Fibroblast of mammary gland (primary cell): ENCODE measurements at places on chromosomes 3 and 15.
A peak's percentile ranks its signal among the peaks of the same experiment; 100 is the strongest.

DNA sequence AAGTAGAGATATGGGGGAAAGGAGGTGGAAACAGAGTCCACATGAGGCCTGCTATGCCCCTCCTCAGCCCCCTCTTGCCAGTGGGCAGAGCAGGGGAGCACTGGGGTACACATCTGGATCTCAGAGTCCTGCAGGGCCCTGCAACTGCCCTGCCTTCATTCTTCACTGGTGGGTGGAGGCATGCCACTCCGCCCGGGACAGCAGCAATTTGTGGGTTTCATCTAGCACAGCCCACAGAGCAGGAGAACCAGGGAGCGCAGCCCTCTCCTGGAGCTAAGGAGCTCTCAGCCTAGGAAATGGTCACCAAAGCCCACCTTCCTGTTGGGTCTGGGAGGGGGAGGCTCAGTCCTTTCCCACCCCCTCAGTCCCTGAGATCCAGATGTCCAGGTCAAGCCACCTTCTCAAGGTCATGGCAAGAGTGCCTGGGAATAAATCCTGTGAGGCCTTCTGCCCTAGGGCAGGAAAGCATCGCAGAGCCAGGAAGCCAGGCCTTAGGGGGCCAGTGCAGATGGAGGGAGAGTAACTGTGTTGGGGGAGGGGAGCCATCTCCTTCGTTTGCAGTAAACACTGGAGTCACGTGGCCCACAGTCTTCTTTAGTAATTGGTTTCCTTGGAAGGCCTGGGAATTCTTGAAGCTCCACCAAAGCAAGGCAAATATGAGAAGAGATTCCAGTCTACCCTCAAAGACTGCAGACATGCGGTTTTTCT is 31.0 kb downstream of the ANP32A start:
- DNase-seq, result no peak

- DNase-seq, result peak; percentile 67
Observed at GRCh38 chr3:8970971-8971589, 7.8 kb upstream of the RAD18 start.

- no peak for DNase-seq
Observed at GRCh38 chr15:75346796-75347221, at the start of gene NEIL1. Gene NEIL1 (plus strand): TSS chr15:75347039. CDS start chr15:75348906, 1,867 bp downstream.

DNA sequence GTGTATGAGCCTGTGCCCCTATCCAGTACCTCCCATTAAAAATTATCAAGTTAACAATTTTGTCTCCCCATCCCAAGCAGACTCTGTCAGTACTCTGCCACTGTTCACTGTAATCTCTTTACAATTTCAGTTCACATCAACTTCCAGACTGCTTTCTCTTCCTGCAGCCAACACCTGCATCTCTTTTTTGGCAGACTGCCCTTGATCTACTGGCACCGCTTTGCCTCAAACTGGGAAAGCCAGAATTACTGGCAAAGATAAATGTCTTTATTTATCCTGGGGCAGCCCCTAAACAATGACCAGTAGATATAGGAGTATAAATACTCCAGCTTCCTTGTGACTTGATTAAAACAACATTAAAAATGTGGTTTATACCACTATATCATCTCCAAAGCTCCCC is 494.1 kb downstream of the ZNF385D start:
- DNase-seq, result no peak

- peak; percentile 87 for DNase-seq
Observed at GRCh38 chr3:52090131-52090932, 34.0 kb upstream of the DUSP7 start.

GRCh38 chr3:13792512-13793371 is 87.1 kb downstream of the WNT7A start:
- no peak for DNase-seq

GRCh38 chr15:72994534-72995177 is 57.6 kb upstream of the NEO1 start:
- no peak for DNase-seq

- DNase-seq, result no peak
Observed at GRCh38 chr3:81929697-81930096, 168.3 kb upstream of the GBE1 start.

DNA sequence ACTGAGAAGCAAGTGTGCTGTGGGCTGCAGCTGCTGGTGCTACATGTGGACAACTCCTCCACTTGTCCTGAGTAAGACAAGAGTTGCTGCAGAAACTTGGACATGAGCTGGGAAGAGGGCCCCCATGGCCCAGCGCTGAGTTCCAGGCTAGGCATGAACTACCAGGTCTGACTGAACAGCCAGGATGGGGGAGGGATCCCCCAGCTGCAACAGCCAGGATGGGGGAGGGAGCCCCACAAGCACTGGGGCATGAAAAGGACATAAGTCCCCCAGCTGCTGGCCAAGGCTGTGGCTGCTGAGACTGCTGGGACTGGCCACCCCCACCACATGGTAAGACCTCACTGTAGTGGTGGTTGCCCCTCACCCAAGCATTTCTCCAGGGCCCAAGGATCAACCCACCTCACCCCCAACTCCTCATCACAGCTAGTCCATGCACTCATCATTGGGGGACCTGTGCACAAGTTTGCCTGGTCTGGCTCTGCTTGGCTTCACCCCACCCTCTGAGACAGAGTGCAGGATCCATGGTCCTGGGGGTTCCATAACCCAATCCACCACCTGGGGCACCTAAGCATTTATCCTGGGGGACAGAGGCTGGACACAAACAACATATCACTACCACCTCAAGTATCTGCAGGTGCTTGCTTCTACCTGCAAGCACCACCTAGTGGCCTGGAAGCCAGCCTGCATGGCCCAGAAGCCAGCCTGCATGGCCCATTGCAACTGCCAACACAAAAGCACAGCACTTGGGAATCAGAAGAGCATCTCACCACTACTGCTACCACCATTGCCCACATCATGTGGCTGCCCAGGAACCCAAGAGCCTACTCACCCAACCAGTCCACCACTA is 84.5 kb upstream of the STT3B start:
- DNase-seq, result peak; percentile 23

- DNase-seq, result peak; percentile 54
Observed at GRCh38 chr3:130256821-130257340, 88.6 kb upstream of the COL6A5 start.

DNA sequence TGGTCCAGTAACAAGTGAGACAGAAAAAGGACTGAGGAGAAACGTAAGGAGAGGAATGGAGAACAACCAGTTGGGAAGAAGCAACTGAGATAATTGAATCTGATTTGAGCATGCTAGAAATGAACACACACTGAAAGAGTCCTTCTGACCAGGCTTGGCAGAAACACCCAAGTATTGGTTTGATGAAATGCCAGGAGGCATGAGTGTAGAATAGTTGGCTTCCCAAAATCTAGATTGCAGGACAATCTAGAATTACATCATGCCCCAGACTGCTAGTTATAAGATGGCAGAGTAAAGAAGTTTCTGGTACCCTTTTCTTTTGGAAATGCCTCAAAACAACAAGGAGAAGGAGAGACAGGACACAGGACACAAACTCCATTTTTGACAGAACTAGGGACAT is 189.7 kb upstream of the STT3B start:
- peak; percentile 59 for DNase-seq

DNA sequence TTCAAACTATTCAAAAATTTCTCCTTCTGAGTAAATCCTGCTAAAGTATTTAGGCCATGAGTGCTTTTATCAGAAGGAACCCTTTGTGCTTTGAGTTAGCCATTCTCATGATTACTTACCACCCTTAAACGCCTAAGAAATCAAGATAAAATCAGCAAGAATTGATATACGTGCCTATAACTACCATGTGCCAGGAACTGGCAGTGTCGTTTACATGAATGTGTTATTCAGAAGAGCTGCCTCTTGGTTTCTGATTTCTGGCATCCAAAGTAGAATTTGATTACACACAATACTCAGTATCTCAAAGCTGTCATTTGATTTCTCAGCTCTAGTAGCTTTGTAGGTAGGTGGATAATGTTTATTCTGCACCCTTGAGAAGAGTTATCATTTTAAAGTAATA is 351.3 kb upstream of the CCDC54 start:
- DNase-seq, result no peak

- no peak for DNase-seq
Observed at GRCh38 chr15:90497376-90497775, 32.3 kb upstream of the CRTC3 start.

DNA sequence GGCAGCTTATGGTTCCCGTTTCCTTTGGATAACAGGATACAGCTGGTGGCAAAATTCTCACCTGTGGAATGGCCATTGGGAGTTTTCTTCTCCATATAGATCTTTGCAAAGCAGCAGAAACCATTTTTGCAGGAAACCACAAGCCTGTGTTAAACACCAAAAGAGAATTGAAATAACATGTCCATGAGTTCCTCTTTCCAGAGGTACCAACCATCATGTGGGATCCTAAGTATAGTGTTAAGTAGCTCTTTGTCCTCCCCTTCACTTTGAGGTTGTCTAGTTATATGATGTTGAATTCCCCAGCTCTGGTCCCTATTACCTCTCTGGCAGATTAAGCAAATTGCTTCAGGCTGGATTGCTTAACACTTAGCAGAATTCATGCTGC is 94.9 kb downstream of the AKAP13 start:
- no peak for DNase-seq

GRCh38 chr3:117350371-117350770 is 640.8 kb downstream of the TUSC7 start:
- no peak for DNase-seq

GRCh38 chr3:134281912-134282658 is 31.4 kb upstream of the RYK start:
- DNase-seq, result no peak

DNA sequence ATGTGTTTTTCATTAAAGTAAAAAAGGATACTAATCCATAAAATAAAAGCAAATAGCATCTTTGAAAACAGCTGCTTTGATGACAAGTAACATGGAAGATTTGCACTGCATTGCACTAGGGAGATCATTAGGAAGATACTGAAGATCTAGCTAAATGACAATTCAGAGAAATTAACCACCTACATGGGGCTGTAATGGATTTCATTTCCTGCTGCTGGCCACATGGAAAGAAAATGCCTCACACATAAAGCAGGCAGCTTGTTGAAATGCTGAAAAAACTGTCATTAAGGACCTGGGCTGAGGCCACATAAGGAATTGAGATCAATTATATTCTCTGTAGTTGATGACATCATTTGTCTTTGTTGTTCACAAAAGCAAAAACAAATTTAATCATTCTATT is 94.1 kb downstream of the PYDC2 start:
- DNase-seq, result no peak

DNA sequence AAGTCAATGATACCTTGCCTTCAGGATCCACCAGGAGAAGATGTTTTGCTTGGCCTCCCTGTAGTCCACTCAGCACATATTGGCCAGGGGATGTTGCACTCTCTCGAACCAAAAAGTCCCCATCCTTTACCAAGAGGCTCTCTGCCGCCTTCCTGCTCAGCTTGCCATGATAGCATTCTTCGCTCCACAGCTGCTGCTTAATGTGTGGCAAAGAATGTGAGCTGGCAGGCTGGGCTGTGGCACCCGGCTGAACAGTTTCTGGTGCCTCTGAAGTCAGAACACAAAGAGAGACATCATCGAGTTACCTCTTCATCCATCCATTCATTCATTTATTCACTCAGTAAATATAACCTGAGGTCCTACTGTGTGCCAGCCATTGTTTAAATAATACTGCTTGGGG is 23.9 kb upstream of the CEP152 start:
- DNase-seq, result no peak

DNA sequence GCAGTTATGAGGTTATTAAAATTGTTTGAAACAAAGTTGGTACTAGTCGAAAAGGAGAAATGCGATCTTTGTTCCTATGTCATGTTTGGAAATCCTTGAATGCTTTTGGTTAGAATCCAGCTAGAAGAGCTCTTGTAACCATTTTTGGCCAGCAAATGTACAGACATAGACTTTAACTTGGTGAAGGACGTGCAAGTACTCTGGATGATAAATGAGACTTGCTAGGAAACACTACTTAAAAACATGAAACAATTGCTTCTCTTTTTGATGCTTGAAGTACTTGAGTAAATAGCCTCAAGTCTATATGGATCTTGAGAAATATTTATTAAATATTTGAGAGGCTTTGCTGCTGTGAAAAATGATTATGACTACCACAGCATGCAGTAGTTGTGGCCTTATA is 95.8 kb downstream of the CADM2 start:
- DNase-seq, result no peak

- DNase-seq, result no peak
Observed at GRCh38 chr15:27486683-27487647, 516.0 kb downstream of the GABRG3 start.

DNA sequence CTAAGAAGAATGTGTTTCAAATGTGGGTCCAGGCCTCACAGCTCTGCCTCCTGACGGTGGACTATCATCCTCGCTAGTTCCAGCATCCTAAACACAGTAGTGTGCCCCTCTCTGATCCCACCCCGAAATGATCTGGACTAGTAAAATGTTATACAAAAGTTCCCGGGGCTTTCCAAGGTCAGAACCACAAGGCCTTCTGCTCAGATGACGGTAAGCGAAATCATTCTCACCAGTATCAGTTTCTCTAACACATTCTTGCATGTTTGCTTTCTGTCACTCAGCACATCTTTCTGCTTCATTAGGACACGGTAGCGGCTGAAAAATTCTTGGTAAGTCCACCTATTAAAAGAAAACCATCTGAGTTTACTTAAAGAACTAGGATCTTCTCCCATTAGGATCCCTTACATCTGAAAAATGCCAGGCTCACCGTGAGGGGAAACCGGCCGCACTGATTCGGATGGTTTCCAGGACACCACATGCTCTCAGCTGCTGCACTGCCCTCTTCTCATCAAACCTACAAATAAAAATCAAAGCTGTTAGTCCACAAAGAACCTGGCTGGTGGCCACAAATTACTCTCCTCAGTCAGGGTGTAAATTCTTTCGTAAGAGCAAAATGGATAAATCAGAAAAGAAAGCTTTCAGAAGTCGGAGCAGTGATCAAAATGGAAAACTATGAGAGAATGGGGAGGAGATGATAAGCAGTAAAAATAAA is 83.9 kb upstream of the MYO5C start:
- no peak for DNase-seq

GRCh38 chr3:69683082-69683806 is 56.0 kb upstream of the MITF start:
- no peak for DNase-seq

GRCh38 chr15:74263466-74263865 is 27.3 kb downstream of the CCDC33 start:
- no peak for DNase-seq

DNA sequence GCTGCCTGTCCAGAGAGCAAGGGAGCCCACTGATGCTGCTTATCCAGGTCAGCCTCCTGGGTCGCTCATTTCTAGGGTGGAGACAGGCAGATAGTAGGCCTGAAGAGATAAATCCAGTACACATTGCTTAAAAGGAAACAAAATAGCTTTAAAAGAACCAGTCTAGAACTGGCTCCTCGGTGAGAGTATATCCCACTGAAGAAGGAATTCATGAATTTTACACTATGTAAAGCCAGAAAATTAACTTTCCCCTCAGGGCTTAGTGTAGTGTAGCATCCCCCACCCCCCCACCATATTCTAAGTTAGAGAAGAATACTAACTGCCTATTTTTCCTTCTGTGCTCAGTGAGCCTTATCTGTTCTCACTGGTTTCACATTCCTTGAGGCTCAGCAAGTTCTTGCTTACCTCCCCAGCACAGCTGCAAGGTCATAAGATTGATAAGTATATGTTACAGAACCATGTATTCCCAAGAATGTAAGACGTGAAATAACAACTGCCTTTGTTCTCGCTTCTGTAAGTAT is 30.5 kb upstream of the NOX5 start:
- DNase-seq, result no peak

- peak; percentile 70 for DNase-seq
Observed at GRCh38 chr3:158539414-158540014, 31.5 kb upstream of the MLF1 start.

- peak; percentile 75 for DNase-seq
Observed at GRCh38 chr3:197306374-197307086, 8.1 kb upstream of the DLG1 start.

GRCh38 chr15:80856809-80857377 is 77.7 kb downstream of the CEMIP start:
- no peak for DNase-seq
